ENCODE measurements at places on chromosomes 7 and 10.

DNA sequence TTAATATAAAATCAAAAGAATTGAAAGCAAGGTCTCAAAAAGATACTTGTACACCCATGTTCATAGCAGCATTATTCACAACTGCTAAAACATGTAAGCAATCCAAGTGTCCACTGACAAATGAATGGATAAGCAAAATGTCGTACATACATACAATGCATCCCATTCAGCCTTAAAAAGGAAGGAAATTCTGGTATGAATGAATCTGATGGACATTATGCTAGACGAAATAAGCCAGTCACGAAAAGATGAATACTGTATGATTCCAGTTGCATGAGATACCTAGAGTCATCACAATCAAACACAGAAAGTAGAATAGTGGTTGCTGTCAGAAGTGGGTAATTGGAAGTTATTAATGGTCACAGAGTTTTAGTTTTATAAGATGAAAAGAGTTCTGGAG is 9.5 kb upstream of the TAC1 start:
- DNase-seq = no peak

GRCh38 chr7:3239291-3239691 is 61.8 kb upstream of the SDK1 start:
- DNase-seq = no peak

DNA sequence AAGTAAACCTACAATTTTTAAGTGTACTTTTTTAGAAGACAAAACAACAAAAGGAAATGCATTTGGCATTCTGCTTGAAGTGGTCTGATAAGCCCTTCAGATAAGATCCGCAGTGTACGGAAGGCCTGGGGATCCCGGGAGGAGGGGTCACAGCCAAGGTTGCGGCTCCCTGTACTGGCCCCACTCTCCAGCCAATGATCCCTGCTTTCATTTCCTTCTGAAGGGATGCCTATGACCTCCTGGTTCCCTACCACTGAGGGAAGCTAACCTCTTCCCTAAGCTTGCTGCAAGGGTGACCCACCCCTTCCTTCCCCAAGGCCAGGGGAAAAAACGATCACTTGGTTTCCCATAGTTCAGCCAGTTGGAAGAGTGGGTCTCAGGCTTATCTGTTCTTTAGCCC is 5.3 kb downstream of the DENND2A start:
- no peak for DNase-seq

- no peak for DNase-seq
Measured at GRCh38 chr7:125254566-125254965, 324.9 kb upstream of the POT1 start.

DNA sequence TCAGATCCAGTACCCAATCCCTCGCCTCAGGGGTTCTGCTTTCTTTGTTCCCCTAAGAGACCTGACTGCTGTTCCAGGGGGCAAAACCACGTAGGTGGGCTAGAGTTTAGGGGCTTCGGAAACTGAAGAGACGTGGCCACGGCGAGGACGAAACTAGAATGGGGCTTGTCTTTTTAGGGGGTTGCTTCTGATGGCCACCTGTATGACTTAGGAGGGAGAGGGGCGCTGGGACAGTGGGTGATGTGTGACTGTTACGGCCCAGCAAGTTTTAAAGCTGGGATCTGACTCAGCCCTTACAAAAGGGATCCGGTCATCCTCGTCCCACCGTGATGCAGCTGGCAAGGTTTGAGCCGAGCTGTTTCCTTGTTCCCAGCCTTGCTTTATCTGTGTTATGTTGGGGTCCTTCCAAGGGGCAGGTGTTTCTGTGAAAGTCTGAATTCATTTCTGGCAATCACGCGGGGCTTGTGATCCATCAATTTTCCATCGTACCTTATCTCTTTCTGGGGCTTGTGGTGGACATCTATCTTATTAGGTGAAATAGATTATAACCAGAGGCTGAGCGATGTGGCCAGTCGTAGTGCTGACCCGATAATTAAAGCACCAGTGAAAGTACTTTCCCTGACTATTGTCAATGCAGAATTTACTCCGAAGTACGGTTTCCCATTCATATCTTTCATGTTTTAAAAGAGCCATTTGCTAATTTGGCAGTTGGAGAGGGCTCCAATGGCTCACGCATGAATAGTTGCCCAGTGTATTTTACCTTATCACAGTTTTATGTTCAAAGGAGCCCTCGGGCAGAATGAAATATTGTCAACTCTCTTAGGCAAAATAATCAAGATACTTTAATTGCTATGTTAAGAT is 830 bp downstream of the MET start:
- DNase-seq = no peak

DNA sequence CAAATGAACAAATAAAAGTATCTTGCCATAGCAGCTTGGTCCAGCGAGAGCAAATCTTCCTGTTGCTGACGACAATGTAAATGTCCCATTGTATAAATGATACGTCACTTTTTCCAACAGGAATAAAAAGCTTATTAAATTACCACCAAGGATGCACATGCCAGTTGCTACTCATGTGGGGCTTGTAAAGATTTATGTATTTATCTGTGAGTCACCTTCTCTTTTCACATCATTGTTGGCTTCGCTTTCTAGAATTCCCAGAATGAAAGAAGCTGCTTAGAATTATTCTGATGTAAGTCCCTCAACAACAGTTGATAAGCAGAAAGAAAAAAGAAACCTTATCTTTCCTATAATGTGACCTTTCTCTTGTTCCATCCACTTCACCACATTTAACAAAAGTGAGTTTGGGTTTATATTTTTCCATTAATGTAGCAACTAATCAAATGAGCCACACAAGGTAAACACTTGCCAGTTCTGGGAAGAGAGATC is 22.4 kb downstream of the DNAJC12 start:
- DNase-seq = no peak

GRCh38 chr7:151374139-151374538 is 32.5 kb downstream of the NUB1 start:
- no peak for DNase-seq

- DNase-seq = no peak
Measured at GRCh38 chr10:118967160-118967559, 62.4 kb upstream of the NANOS1 start.

GRCh38 chr10:92110039-92110794 is 180.7 kb downstream of the CPEB3 start:
- DNase-seq = no peak

DNA sequence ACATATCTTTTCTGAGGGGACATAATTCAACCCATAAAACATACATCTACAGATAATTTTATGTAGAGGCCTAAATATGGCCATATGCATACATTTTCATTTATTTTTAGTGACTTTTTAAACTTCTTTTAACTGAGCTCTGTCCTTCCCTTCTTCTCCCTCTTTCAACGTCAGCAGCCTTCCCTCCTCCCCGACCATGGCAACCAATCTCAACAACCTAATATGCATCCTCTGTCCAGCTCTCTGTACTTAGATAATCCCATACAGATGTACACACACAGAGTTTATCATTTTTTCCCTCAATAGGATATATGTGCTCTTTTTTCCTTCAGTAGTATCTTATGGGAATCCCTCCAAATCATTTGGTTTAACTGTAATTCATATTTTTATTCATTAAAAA is 94.3 kb downstream of the CCDC71L start:
- no peak for DNase-seq

- DNase-seq = no peak
Measured at GRCh38 chr7:26743205-26743604, 121.2 kb downstream of the SKAP2 start.

DNA sequence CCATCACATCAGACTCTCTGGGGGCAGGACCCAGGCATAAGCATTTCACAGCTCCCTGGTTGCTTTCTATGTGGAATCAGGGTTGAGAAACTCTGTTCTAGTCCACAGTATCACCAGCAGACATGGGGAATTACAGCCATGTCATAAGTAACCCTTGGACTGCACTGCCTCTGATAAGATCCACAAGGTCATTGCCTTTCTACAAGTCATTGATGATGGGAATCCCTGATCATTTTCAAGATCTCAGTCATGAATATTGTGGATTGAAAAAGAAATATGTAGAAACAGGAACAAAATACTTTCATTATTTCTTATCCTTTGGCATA is 304.1 kb downstream of the KLF6 start:
- no peak for DNase-seq

- no peak for DNase-seq
Measured at GRCh38 chr7:133556048-133556447, 303.2 kb downstream of the EXOC4 start.

- DNase-seq = no peak
Measured at GRCh38 chr10:75408509-75408875, 6.9 kb upstream of the ZNF503 start.

GRCh38 chr10:43190775-43191174 is 52.5 kb downstream of the CSGALNACT2 start:
- no peak for DNase-seq
